Activated gamma-delta T cell treated with anti-CD3 and anti-CD28 coated beads, Interleukin-2, amount 50 U/mL, for 16 hours (primary cell): ENCODE measurements at places on chromosomes 2 and 18.

DNA sequence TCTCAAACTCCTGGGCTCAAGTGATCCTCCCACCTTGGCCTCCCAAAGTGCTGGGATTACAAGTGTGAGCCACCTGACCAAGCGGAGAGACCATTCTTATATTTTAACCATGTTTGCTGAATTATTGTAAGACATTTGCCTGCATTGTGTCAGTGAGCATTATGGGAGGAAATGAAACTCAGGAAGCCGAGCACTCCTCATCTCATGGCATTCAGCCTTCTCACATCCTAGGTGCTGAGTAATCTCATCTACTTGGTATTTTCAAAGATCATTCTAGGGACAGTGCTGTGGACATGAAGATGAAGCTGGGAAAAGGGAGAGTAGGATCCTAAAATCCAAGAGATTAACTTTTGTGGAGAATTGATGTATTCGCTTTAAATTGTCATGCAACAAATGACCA is 66.1 kb downstream of the NAPG start:
- no peak for DNase-seq

GRCh38 chr2:190896477-190896876 is 15.9 kb downstream of the GLS start:
- DNase-seq: no peak

DNA sequence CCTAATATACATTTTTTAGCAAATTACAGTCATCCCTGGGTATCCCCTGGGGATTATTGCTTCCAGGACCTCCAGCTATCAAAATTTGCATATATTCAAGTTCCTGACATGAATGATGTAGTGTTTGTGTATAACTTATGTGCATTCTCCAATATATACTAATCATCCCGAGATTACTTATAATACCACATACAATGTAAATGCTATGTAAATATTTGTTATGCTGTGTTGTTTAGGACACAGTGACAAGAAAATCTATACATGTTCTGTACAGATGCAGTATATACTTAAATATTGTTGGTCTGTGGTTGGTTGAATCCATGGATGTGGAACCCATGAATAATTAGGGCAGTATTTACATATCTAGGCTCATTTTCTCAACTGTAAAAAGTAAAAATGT is 1060.3 kb downstream of the DSC3 start:
- no peak for DNase-seq

DNA sequence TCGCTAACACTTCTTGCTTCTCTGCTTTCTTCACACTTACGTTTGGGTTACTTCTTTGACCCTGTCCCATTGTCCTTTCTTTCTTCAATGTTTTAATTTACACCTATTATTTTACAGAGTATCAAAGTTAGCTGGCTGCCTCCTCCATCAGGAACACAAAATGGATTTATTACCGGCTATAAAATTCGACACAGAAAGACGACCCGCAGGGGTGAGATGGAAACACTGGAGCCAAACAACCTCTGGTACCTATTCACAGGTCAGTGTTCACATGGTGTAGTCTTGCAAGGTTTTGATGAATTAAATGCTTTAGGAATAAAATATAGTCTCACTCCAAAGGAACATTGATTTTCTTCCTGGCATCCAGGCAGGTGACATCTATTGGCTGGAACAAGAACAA is 919.0 kb downstream of the MBD2 start:
- no peak for DNase-seq

- DNase-seq: no peak
These were observed 437.0 kb downstream of the HRH4 start for GRCh38 chr18:24897461-24897860.

- DNase-seq: no peak
These were observed 4.2 kb downstream of the KIAA1328 start for GRCh38 chr18:36833120-36833519.

DNA sequence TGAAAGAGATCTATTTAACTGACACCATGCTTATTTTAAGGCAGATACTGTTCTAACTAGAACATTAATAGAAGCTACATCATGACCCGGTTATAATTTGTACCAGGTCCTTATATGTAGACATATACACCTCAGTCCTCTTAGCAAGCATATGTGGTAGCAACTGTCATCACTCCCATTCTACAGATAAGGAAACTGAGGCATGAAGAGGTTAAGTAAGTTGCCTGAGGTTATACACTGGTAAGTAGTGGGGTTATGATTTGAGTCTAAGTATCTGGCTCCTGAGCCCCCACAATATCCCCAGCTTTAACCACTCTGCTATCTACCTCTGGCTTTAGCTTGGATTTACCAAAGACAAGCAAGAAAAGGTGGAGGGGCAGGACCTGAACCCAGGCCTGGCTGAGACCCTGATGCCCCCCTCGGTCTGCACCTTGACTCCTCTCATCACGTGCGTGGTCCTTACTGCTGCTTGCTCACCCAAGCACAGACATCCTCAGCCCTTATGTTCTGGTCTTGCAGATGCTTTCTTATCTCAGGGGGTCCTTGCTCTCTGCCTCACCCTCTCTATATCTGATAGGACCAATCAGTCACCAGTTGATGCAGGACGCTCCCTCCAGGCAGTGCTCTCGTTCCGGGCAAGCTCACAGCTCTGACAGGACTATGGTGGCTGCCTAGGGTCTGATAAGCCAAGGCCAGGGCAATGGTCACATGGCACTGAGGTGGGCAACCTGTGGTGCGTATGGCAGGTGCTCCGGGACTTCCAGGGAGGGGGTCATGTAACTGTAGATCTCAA is 4.0 kb downstream of the DYSF start:
- no peak for DNase-seq

DNA sequence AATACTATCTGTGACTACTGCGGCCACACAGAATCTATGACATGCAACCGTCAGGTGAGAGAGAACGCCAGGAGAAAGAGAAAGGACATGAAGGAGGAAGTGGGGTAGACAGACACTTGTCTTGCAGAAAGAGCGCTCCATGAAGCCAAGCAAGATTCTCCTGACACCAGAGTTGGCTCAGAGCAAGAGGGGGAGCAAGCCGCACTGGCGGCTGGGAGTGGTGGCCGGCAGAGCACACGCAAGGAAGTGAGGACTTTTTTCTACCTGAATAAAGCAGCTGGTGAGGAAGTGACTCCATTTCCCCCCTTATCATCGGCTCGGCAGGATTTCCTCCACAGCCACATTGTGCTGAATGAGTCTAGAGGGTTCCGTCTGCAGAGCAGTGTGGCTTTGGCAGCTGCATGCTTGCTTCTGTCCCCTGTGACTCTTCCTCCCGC is 181.6 kb downstream of the BCL2 start:
- DNase-seq: no peak

GRCh38 chr2:8543383-8544170 is 138.3 kb upstream of the ID2 start:
- peak; percentile 34 for DNase-seq

DNA sequence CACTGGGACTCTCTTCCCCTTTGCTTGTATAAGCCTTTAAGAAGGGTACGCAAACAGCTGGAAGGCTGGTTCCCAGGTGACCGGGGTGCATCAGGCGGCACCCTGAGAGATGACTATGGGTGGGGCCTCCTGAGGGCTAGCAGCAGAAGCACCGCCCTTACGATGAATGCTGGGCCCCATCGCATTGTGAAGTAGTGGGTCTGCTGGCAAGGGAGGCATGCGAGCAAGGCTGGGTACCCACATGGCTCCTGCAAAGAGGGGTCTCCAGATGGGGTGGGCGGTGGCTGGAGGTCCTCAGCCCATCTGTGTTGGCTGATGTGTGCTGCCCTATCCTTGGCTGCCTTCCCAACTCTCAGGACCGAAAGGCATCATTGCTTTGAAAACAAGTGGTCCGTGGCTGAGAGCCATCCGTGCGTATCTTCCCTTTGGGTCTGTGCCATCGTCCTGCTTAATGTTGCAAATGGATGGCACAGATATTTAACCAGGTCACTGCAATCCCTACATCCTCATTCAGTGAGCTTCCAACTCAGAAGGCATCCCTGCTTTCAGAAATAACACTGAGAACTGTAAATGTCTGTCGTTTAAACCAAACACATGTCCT is 83.5 kb upstream of the GPC1 start:
- no peak for DNase-seq

DNA sequence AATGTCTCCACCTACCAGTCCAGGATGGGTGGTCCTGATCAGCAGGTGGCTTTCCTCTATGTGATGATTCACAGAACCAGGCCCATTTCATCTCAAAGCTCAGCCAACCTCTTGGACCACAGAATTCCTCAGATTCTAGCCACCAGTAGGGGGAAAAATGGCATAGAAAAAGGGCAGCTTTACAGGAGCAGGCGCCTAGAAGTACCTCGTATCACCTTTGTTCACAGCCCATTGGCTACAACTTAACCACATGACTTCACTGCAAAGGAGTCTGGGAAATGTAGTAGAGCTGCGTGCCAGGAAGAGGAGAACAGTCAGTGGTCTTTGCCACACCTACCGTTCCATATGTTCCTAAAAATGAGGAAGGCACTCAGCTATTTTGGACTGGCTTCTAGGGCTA is 62.8 kb upstream of the DTNA start:
- DNase-seq: no peak

- DNase-seq: peak; percentile 59
These were observed 3.5 kb upstream of the CABLES1 start for GRCh38 chr18:23131693-23132319.

DNA sequence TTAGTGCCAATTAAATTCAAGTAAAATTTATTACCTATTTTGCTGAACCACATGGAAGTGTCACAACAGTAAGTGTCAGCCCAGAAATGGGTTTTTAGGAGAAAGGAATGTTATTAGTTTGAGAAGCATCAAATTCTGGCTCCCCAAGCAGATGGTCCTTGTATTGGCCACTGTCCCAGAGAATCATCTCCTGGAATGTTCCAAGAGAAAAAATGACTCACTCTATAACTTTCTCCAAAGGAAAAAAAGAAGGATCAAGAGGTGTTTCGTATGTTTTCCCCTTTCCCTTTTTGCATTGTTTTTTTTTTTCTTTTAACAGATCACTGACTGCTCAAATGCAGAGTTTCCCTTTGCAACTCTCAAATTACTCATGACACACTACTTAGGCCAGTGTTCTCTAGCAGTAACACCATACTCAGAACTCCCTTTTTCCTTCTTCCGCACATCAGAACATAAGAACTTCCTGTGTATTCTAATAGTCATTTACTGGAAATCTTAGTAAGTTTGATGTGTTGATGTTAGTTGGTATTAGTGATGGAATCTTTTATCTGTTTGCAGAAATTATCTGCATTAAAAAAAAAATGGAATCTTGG is 390.3 kb downstream of the GPD2 start:
- no peak for DNase-seq

- DNase-seq: no peak
These were observed 19.4 kb downstream of the THAP4 start for GRCh38 chr2:241617431-241618154.

- no peak for DNase-seq
These were observed 56.0 kb upstream of the NFU1 start for GRCh38 chr2:69493268-69493667.

- DNase-seq: no peak
These were observed 86.8 kb downstream of the VRK2 start for GRCh38 chr2:58133395-58133794.

GRCh38 chr18:14942275-14942674 is 194.3 kb downstream of the ANKRD30B start:
- no peak for DNase-seq

- DNase-seq: no peak
These were observed 613 bp downstream of the COL5A2 start for GRCh38 chr2:189178726-189179569.
